Tibial nerve (tissue), 4 donors: ENCODE measurements at places on chromosomes 2 and 18. TPM values are rescaled to one million over a fixed set of nuclear protein-coding genes. Genes with fewer than 3 reads are reported as not detected.

FAM110C gene
- total RNA-seq = 0.39 TPM

FAM161A gene
- total RNA-seq = 6.1 TPM

HTR2B gene
- 0.42 TPM for total RNA-seq

GAD1 gene
- total RNA-seq = 1.2 TPM

BOLL gene
- not detected for total RNA-seq
